ENCODE measurements at places on chromosomes 13 and 19.

DNA sequence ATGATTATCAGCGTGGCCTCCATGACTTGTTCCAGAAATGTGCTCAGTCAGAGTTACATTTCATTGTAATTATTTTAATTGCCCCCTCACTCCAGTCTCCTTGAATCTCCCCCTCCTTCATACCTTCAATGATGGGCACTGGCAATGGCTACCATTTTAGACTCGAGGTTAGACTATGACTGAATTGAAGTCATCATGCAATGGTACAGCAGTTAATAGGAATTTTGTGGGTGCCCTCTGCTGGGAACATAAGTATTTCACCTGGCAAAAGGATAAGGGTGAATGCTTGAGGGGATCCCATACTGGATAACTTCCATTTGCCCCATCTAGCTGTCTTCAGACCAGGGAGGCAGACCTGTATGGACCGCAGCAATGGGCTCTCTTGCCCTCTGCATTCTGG, 32.2 kb upstream of the USP12 start:
- DNase-seq, result no peak

DNA sequence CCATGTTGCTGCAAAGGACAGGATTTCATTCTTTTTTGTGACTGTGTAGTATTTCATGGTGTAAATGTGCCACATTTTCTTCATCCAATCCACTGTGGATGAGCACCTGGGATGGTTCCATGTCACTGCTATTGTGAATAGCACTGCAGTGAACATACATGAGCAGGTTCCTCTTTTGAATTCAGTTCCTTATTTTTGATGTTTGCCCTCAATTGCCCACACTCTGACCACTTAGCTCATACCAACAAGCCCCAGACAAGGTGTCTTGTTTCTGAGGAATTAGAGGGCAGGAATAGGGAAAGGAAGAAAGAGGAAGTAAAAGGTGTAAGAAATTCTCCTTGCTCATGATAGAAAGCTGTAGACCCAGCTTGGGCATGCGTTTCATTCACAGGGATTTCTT, 244.2 kb upstream of the ZNF507 start:
- DNase-seq, result no peak

DNA sequence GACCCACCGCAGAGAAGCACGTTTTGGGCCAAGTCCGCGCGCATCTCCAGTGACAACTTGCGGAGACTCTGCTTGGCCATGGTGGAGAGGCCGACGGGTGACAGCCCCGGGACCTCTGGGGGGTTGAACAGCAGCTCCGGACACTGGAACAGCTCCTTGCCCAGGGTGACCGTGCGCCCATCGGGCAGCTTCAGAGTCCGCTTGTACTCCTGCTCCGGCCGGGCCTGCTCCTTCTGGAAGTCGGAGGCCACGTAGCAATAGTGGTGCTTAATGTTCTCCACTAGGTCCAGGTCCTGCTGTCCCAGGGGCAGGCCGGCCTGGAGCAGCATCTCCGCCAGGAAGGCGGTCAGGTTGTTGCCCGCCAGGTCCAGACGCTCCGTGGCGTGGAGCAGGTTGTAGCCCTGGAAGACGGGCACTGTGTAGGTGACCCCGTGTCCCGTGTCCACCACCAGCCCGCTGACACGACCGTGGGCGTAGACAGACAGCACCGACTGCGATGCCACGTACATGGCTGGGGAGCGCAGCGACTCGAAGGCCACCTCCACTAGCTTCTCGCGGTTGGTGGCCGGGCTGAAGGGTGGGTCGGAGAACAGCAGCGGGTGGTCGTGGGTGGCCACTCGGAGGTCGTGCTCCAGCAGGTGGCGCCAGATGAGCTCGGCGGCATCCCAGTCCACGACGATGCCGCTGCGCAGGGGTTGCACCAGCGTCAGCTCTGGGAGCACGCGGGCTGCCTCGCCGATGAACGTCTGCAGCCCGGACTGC, 743 bp downstream of the ACTL9 start:
- no peak for DNase-seq

DNA sequence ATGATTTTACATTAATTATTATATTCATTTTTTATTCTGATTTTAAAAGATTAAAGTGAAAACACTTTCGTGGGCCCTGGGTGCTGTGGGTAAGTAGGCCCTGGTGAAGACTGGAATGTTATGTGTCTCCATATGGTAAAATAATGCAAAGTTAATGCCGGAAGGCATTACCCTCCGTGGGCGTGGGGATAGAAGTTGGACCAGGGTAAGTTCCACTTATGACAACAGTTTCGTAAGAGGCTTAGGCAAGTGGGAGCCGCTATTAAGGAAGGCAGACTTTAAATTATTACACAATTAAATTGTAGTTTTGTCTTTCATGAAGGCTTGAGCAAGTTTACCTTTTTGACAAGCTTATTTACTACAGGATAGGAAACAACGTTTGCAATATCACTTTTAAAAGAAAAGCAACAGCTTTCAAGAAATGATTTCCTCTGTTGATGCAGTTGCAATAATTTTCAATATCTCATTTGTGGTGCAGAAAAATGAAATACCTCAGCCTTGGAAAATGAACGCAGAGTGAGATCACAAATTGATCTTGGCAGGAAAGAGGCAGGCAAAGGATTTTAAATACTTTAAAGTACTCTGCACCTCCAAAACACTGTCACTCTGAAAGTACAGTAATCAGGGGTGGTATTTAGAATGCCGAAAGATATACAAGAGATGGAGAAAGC, 310.6 kb downstream of the DCT start:
- no peak for DNase-seq

DNA sequence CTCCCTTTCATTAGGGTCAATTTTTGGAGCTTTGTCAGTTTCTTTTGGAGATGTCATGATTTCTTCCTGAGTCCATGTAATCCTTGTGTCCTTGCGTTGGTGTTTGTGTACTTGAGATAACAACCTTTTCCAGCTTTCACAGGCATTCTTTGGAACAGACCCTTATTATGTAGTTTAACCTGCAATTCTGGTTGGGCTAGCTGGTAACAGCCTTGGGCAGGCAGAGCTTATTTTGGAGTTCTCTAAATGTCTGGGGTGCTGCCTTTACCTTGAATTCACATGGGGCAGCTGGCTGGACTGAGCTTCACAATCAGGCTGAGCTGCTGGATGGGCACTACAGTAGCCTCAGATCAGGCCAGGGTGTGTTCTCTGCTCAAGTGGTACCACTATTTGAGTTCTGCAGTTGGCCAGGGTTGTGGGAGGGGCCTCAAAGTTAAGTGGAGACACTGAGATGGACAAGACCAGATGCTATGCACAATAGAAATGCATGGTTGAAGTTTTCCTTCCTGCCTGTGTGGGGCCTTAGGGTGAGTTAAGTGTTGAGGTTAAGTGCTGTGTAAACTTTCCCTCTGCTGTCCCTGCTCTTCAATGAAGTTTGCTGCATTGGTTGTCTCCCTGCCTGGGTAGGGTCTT, 277.3 kb downstream of the ATP8A2 start:
- DNase-seq, result no peak

DNA sequence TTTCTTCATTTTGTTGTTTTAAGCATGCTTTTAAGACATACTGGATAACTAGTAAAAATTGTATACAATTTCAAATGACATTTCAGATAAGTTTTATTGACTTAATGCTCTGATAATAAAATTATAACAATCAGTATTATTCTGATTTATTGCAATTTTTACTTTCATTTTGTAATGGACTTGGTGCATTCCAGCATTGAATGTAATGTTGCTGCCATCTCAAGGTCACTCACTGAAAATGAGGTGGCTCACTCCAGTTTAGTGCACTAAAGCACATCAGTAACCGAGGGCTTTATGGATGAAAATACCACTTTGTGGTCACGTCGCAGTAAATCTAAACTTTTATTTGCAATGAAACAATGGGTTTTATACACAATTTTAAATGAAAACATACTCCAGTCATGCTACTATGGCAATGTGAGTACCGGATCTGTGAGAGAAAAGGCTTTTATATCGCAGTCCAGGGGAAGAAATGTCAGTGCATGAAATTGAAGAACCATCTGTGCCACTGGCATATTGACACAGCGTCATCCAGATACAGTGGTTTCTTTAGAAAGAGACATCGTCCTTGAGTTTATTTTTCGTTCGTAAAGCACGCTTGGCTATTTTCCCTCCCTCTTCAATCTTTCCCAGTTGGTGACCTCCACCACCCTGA, 20.7 kb upstream of the ZNF507 start:
- no peak for DNase-seq

DNA sequence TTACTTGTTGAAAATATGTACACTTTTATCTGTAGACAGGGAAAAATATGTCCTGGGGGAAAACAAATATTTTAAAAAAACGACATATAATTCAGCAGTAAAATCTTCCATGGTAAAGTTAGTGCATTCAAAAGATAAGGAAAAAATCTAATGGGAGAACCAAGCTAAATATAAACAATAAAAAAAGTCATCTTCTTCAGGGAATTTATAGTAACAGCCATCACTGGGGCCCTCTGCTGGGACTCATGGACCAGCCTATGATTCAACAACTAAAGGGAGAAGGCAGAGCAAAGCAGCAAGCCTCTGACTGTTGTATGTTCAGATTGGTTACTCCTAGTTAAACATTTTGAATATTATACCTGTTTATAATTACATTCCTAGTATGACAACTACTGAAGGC, 93.0 kb downstream of the ITGBL1 start:
- DNase-seq, result no peak

All from stimulated activated CD4-positive, alpha-beta T cell treated with anti-CD3 and anti-CD28 coated beads, TNF-alpha, amount 100 ng/mL, for 24 hours (primary cell).